ENCODE measurements at places on chromosomes 3 and 15. TPM values are rescaled to one million over a fixed set of nuclear protein-coding genes. Genes with fewer than 3 reads are reported as not detected.
A peak's percentile ranks its signal among the peaks of the same experiment; 100 is the strongest.

DNA sequence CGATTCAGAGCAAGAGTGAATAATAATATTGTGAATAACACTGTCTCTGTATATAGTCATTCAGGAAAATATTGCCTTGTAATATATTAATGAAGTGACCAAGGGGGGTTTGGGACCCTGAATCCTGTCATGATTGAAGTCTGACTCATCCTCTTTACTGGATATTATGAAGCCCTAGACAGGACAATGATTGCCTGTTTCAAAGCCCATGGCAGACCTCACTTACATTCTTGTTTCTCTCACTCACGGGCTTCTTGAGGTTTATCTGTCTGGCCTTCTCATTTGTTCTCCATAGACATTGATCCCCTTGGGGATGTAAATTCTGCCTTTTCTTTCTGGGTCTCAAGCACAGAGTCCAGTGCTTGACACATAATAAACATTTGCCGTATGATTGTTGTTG is 449.3 kb upstream of the THRB start:
- DNase-seq = no peak
- H3K27me3 ChIP-seq = no peaks in the 10 kb centered on the region
- H3K27ac ChIP-seq = no peak overlapping the region
- H3K36me3 ChIP-seq = no peaks in the 10 kb centered on the region
- no peak overlapping the region for H3K4me3 ChIP-seq
- H3K4me1 ChIP-seq = no peaks in the 10 kb centered on the region

- DNase-seq = no peak
- peak overlapping the region; percentile 96 for H3K4me3 ChIP-seq
- H3K4me1 ChIP-seq = peaks cover 50% of the 10 kb centered on the region
- H3K27ac ChIP-seq = peak overlapping the region; percentile 89
These were observed 414 bp upstream of the TMEM115 start for GRCh38 chr3:50359760-50360110.

The ZNF619 gene
- 14.9 TPM for total RNA-seq

The ANKRD34C gene
- total RNA-seq = not detected

The PIGZ gene
- 1.8 TPM for total RNA-seq
